ENCODE measurements at places on chromosomes 13 and 19. TPM values are rescaled to one million over a fixed set of nuclear protein-coding genes. Genes with fewer than 3 reads are reported as not detected.

GRCh38 chr19:27780367-27781075 lies 1432.4 kb downstream of the UQCRFS1 start:
- DNase-seq: no peak

- peak; percentile 77 for DNase-seq
Observed at GRCh38 chr19:1045247-1045603, 5.3 kb downstream of the ABCA7 start.

DNA sequence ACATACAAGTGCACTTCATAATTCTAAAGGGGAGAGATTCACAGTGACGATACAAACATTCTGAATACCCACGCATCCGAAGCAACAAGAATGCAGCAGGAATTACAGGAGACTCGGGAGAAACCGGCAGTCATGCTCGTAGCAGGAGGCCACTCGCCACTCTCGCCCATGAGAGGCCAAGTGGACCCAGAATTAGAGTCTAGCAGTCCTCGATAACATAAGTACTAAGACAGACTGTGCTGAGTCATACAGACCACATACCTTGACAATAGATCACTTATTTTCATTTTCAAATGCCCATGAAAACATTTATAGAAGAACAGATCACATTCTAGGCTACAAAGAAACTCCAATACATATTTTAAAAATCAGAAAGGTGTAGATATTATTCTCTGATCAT lies 299.1 kb upstream of the TSHZ3 start:
- DNase-seq: no peak

DNA sequence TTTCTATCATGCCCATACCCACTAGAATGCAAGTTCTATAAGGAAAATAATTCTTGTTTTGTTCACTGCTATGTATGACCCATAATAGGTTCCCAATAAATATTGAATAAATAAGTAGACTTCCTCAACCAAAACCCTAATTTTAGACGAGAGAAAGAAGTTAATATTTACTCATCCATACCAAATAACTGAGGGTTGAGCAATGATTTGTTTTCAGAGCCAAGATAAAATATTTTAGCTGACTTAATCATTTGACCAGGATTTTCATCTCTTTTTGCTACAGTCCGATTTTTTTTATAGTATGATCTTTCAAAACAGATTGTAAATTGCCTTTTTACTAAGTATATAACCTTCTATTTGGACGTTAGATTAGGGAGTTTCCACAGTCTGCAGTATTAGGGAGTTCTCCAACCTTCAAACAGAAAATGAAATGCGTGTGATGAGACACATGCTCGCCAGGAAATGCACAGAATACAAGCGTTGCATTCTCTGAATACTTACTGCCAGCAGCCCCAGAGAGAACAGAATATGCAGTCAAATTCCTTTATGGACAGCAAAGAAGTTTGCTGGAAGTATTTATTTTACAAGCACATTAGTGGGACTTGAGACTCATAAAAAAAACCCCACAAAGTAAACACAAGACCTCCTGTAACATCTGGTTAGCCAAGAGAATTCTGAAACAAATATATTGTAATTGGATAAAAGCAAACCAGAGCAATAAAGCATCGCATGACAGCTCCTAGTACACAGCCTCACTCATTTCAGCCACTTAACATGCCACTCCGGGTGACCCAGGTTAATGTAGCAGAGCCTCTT lies 230.0 kb downstream of the MYO16 start:
- no peak for DNase-seq

- DNase-seq: no peak
Observed at GRCh38 chr13:49354719-49355118, 89.1 kb downstream of the CAB39L start.

DNA sequence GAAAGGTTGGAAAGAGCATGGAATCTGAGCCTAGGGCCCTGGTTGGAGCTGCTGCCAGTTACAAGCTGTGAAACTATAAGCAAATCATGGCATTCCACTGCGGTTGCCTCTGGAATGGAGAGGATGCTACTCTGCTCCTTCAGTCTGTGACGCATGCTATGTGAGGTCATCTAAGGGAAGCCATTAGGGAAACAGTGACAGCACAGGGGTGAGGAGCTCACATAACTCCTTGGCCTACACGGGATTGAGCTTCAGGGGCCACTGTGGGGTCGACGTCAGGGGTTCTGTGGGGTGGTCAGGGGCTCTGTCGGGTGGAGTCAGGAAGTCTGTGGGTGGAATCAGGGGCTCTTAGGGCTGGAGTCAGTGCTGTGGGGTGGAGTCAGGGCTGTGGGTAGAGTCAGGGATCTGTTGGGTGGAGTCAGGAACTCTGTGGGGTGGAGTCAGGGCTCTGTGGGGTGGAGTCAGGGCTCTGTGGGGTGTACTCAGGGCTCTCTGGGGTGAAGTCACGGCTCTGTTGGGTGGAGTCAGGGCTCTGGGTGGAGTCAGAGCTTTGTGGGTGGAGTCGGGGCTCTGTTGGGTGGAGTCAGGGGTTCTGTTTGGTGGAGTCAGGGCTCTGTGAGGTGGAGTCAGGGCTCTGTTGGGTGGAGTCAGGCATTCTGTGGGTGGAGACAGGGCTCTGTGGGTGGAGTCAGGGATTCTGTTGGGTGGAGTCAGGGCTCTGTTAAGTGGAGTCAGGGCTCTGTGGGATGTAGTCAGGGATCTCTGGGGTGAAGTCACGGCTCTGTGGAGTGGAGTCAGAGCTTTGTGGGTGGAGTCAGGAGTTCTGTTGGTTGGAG lies 35.8 kb upstream of the MEDAG start:
- peak; percentile 73 for DNase-seq

DNA sequence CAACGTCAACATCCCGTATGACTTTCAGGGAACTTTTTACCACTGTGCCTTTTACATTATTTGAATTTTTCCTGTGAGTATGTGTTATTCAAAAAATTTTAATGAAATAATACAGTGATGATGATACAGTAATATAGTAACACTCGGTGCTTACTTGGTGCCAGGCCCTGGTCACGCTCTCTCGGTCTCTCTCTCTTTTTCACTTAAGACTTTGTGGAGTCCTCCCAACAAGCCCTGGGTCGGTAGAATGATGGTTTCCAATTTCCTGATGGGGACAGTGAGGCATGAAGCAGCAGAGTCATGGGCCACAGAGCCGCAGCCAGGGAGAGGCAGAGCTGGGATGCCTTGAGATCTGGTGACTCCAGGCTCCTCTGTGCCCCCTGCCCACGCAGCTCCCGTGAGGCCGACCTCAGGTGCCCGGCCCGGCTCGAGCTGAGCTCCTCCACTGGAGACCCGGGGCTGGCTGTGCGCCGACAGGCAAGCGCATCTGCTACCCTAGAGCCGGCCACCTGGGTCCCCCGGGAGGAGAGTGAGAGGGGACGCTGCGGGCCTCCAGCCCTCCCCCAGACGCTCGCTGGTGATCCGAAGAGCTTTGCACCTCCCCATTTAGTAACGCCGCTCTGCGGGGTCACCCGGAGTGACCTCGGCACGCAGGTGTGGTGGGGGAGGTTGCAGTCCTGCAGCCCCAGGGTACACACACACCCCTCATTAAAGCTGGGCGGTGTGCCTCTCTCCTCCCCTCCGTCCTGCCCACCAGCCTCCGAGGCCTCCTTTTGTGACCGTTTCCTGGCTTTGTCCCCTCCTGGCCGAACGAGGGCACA lies 4.4 kb upstream of the SBK3 start:
- peak; percentile 61 for DNase-seq

Gene BRSK1
- total RNA-seq: 5.1 TPM

DNA sequence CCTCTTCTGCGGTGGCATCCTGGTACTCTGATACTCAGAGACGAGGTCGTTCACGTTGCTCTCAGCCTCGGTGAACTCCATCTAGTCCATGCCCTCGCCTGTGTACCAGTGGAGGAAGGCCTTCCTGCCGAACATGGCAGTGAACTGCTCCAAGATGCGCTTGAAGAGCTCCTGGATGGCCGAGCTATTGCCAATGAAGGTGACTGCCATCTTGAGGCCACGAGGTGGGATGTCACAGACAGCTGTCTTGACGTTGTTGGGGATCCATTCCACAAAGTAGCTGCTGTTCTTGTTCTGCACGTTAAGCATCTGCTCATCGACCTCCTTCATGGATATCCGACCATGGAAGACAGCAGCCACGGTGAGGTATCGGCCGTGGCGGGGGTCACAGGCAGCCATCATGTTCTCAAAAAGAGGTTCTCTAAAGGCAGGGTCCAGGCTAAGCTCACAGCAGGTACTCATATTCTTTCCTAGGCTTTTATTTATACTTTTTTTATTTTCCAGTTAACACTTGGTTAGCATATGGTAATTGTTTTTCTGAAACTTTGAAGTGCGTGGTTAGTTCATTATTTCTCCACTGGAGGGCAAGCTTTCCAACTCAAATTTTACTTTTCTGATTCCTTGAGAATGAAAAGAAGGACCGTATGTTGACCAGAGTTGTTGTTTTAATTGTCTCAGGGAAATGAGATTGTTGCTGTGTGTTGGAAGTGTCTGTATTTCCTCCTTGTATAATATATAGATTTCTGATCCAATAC lies 72.4 kb upstream of the RGCC start:
- DNase-seq: peak; percentile 18

DNA sequence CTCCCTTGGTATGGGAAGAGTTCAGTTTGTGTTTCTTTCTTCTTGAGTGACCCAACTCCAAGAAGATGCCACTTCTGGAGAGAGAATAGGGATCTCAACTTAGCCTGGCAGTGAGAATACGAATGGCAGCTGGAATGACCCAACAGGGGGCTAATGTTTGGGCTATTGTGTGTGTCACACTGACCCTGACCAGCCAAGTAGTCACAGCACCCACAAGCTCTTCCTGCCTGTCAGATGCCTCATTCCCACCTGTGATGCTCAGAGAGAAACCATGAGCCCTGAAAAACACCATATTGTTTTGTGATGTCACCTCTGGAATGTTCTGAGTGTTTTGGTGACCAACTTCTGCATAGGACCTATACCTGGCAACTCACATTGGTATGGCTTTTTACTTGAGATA lies at the start of gene CBY2:
CBY2 (plus strand) TSS at position 233 of the 400 bp plus-strand sequence; CDS start at position 304, 71 bp downstream.
- DNase-seq: no peak

- DNase-seq: no peak
Observed at GRCh38 chr13:33871207-33872004, 53.5 kb downstream of the RFC3 start.

- DNase-seq: no peak
Observed at GRCh38 chr19:17706750-17707181, 12.5 kb upstream of the MAP1S start.

- no peak for DNase-seq
Observed at GRCh38 chr13:51740698-51741097, 63.3 kb downstream of the DHRS12 start.

GRCh38 chr13:40329781-40330485 lies 336.5 kb downstream of the FOXO1 start:
- DNase-seq: no peak

- DNase-seq: no peak
Observed at GRCh38 chr13:79658333-79658975, 177.5 kb downstream of the NDFIP2 start.

GRCh38 chr13:76882431-76882830 lies 3.8 kb downstream of the KCTD12 start:
- DNase-seq: peak; percentile 42

GRCh38 chr13:101690871-101691270 lies 238.4 kb downstream of the ITGBL1 start:
- DNase-seq: no peak

DNA sequence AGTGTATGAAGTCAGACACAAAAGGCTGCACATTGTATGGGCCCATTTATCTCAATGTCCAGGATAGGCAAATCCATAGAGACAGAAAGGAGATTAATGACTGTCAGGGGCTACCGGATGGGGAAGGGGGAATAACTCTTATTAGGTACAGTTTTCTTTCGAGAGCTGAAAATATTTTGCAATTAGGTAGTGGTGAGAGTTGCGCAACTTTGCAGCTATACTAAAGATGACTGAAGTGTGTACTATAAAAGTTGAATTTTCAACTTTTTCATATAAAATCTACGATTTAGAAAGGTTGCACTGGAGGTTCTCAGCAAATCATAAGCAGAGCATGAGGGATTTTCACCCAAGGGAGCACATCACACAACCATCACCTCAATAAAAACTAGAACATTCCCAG lies 16.1 kb upstream of the SLC15A1 start:
- peak; percentile 21 for DNase-seq

DNA sequence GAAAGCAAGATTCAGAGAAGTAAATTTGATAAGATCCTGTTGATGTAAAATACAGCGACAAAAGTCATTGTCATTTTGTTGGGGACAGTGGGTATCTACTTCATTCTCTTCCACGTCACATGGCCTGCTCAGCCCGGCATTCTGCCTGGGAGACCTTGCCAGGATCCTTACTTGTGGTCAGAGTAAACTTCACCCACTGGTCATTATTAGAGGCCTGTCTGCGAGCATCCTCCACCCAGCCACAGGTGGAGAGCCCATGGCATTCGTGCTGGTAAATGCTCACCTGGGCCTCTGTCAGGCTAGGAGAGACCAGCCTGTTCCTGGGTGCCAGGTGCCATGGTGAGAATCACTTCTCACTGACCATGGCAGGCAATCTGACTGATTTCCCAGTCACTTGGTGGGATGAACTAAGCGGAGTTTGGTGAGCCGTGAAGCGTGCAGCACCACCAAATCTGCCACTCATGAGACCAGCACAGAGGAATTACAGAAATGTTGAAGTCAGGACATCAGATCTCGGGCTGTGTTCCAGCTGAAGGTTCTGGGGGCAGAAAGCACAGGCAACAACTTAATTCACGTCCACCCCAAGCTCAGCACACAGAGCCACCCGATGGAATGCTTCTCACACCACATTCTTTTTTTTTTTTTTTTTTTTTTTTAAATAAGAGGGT lies 107.0 kb downstream of the SIPA1L3 start:
- DNase-seq: no peak

DNA sequence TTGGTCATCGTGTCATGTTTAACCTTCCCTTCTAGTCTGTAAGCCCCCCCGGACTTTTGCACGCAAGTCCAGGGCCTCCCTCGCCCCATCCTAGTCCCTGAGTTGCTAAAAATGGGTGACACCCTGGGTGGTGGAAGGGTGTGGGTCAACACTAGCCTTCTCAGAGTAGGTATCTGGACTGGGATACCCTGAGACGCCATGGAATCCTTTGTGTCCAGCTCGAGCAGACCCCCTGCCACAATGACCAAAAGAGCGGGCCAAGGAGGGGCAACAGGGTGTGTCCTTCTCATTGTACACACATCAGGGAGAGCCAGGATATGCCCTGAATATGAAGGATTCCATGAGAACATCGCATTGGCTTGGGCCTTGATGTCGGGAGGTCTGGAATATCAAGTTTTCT lies 67.5 kb upstream of the ATP12A start:
- no peak for DNase-seq

DNA sequence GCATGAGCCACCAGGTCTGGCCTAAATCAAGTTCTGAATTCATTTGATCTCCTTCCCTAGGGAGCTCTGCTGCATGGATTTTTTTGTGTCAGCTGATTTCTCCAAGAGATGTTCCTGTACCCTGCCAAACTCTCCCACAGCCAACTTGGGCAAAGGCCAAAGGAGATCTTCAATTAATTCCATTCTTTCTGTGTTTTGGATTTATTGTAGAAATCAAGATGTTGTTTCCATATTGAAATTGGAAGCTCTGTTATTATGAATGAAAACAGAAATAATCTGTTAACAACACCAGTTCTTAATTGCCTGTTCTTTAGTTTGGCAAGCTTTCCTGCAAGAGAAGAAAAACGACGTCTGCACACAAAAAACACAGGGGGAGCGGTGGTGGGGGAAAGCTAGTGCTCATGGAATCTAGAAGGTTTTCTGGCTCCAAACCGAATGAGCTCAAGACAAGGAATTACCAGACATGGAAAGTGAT lies 86.5 kb upstream of the ABCC4 start:
- DNase-seq: no peak

Gene CLC
- total RNA-seq: not detected

Gene SF3A2
- total RNA-seq: 119 TPM

Gene FAM216B
- total RNA-seq: not detected

Measured in MCF 10A (cell line).